ENCODE measurements at places on chromosomes 13 and 19.

GRCh38 chr13:30388406-30389283 is 33.6 kb upstream of the UBE2L5 start:
- DNase-seq: no peak

- DNase-seq: no peak
Observed at GRCh38 chr13:73334445-73334844, 275.6 kb downstream of the KLF5 start.

DNA sequence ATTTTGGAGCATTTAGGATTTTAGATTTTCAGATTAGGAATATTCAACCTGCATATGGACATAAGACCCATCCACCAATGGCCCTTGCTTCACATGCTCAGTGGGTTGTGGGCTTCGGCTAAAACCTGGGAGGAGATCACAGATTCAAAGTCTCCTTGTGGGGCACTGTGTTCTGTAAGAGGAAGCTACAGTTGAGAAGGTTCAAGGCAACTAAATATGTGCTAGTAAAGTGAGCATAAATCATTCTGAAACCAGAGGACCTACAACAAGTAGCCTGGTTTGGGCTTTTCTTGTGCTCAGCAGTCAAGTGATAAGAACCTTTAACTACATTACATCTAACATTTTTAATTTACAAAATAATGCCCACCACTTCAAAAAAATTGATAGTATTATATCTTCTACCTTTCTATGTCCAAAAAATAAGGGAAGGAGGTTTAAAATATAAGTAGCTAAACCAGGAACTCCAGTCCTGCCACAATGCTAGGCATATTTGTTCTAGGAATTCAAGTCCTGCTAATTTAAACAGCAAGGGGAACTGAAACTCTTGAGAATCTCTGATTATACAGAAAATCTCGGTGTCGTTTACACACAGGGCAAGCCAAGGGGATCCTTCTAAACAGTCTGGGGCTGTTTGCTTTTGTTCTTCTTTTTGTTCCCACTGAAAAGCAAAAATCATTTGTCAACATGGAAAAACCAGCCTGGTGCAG is 36.6 kb downstream of the FOXO1 start:
- DNase-seq: no peak

GRCh38 chr19:50815439-50815838 is 8.1 kb downstream of the KLK1 start:
- DNase-seq: no peak

- DNase-seq: no peak
Observed at GRCh38 chr19:14940266-14940665, 1.0 kb upstream of the OR7C2 start.

DNA sequence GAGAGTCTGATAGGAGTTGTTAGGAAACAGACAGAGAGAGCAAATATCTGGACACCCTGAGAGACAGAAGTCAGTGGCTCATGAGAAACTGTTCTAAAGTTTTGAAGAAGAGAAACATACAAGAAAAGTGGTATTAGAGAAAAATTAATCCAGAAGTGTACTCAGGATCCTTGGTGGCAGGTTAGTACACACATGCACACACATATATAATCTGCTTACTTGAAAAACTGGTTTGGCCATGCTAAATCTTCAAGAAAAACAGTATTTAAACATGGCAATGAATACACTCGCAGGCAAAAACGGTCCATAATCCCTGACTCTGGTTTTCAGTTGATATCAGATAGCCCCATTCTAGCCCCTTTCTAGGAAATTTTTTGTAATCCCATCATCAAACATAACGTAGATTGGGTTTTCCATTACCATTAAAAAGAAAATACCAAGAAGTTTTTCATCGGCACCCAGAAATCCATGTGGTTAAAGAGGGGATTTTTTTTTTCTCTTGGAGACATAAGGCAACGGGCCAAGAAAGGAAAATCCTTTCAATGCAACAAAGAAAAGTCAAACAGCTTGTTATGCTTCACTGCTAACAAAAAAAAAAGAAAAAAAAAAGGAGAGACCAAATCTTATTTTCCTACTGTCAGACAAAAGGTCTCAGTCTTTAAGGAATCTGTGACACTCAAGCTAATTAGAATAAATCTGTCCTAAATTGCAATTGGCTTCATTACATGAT is 178.0 kb upstream of the MIR17HG start:
- no peak for DNase-seq

Data from NCI-H1436 (cell line).